ENCODE measurements at places on chromosomes 7 and 10.
A peak's percentile ranks its signal among the peaks of the same experiment; 100 is the strongest.

DNA sequence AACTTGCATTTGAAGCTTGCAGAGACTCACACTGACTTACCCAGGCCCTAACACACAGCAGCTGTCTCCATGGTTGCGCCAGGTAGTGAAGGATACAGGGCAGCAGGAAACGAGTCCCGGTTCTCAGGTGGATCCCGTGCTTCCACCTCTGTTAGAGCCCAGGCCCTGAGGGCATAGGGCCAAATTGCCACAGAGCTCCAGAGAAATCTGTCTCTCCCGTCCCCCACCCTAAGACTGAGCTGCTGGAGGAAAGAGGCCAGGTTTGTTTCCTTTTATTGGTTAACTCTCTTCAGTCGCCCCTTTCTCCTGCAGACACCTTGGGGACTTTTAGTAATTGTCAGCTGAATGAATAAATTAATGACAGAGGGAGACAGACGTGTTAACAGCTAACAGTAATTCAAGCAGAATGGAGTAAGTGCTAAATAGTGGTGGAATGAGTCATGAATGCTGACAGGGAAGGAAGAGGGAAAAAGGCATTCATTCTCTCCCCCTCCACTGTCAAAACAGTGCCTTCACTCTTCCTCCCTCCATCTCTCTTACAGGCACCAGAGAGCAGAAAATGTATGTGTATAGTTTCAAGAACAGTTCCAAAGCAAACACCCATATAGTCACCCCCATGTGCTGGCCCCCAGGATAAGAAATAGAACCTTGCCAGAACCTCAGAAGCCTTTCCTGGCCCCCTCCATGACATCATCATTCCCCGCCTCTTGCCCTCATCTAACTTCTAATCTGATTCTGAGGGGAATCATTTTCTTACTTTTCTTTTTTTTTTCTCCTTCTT is 16.8 kb upstream of the DLG5 start:
- DNase-seq = no peak

DNA sequence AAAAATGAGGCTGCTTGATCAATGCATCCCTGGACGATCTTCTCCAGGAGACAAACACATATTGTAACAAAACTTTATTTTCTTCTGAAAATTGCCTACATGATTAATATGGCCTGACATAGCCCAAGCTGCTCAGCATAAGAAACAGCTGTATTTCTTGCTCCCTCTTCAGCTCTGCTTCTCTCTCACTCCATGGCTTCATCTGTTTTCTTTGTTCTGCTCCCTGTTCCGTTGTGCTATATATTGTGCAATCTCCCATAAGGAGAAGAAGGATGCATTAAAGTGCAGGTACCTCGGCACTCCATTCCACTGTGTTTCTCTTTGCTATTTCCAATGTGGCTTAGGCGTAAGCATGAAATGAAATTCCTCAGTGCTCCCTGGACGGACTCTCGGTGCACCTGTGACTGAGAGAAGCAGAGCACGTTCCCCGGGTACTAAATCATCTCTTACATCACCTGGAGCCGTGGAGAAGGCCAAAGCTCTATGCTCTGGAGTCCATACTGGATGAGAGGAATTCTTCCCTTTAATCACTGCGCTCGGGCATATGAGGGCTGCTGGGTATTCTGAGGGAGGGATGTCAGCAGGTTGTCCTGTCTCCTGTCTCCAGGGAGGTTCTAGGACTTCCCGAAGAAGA is 254.3 kb downstream of the GALNT17 start:
- DNase-seq = no peak

DNA sequence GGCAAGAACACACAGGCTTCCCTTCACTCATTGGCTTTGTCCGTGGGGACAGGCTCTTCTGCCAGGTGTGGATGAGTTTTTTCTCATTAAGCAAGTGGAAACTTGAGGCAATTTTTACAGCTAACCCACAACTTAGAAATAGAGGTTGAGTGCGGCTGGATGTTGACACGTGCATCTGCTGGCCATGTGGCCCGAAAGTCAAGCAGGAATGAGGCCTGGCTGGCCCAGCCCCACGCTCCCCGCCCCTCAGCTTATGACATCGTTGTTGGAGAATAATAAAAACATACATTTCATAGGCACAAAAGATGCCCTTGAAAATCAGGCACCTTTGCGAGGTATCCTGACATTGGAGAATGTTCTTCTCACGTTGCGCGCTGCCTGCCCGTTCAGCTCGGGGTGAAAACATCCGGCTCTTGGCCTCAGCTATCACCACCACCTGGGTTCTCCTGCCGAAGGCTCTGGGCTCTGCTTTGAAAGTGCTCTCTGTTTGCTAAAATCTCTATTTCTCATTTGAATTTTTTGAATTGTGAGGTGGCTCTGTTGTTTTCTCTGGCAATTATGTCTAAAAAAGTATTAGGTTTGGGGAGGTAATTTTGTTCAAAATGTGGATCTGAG is 310.7 kb downstream of the WDR37 start:
- no peak for DNase-seq

GRCh38 chr7:135185471-135186260 is 15.2 kb upstream of the CYREN start:
- no peak for DNase-seq

DNA sequence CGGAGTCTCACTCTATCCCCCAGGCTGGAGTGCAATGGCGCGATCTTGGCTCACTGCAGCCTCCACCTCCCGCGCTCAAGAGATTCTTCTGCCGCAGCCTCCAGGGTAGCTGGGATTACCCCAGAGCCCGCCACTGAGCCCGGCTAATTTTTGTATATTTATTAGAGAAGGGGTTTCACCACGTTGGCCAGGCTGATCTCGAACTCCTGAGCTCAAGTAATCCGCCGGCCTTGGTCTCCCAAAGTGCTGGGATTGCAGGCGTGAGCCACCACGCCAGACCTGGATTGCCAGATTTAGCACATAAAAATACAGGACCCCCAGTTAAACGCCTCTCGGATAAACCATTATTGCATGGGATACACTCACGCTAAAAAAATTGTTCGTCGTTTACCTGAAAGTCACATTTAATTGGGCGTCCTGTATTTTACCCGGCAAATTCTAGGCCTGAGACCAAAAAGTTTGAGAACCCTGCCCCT is 375 bp upstream of the GATAD1 start:
- no peak for DNase-seq

DNA sequence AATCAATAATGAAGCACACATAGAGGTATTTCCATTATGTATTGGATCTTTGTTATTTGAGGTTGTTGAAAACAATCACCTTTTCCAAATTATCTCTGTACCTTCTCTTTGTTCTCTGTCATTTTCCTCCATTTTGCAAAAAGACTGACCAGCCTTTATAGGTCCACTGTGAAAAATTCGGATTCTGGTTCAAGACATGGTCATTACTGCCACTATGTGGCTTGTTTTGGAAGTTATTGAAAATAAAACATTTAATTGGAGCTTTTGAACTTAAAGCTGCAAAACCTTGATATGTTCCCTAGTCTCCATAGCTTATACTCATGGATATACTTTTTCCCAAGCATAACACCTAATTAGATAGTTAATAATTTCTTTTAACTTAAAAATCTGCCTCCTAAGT is 1094.4 kb downstream of the NRG3 start:
- no peak for DNase-seq

GRCh38 chr7:103748680-103749079 is 240.8 kb downstream of the RELN start:
- no peak for DNase-seq

- no peak for DNase-seq
Measured at GRCh38 chr7:156014808-156015207, 202.5 kb upstream of the SHH start.

GRCh38 chr7:106813705-106814305 is 51.3 kb upstream of the PIK3CG start:
- DNase-seq = no peak

- DNase-seq = peak; percentile 12
Measured at GRCh38 chr10:90751107-90751997, 106.5 kb downstream of the HTR7 start.

All from central memory CD4-positive, alpha-beta T cell (primary cell).